ENCODE measurements at places on chromosomes 2 and 18. TPM values are rescaled to one million over a fixed set of nuclear protein-coding genes. Genes with fewer than 3 reads are reported as not detected.

The NEU4 gene
- 5.4 TPM for total RNA-seq

The FSIP2 gene
- 1.2 TPM for total RNA-seq

The CCDC68 gene
- 18.4 TPM for total RNA-seq

The ARL6IP6 gene
- 7.3 TPM for total RNA-seq

The MYL12B gene
- 328 TPM for total RNA-seq

The CXCR4 gene
- total RNA-seq: 42.2 TPM

The SERPINB4 gene
- total RNA-seq: not detected

The COL4A3 gene
- 36.7 TPM for total RNA-seq

The PJVK gene
- 1.8 TPM for total RNA-seq

The CTIF gene
- 125 TPM for total RNA-seq

The AFF3 gene
- total RNA-seq: 9.9 TPM

The FTCDNL1 gene
- not detected for total RNA-seq

The ANKZF1 gene
- total RNA-seq: 72.6 TPM

The SH3RF3 gene
- 61.7 TPM for total RNA-seq

The ROCK2 gene
- total RNA-seq: 96.6 TPM

The TNFAIP6 gene
- total RNA-seq: 12.0 TPM

The RAB6C gene
- 0.68 TPM for total RNA-seq

The CLK1 gene
- total RNA-seq: 99.5 TPM

The IL1RL2 gene
- 0.68 TPM for total RNA-seq

The SLC23A3 gene
- 1.4 TPM for total RNA-seq

The BOLL gene
- total RNA-seq: not detected

The MBP gene
- total RNA-seq: 41.7 TPM

The PHOSPHO2 gene
- total RNA-seq: 3.2 TPM

The CRYGD gene
- not detected for total RNA-seq

The SPATA3 gene
- total RNA-seq: not detected

The METTL8 gene
- 23.1 TPM for total RNA-seq
